Cerebellar cortex (tissue), 1 donor: ENCODE measurements at places on chromosomes 3 and 15.

- no peak for DNase-seq
Observed at GRCh38 chr3:165903885-165904630, 66.8 kb upstream of the BCHE start.

- no peak for DNase-seq
Observed at GRCh38 chr3:182629521-182629920, 163.8 kb upstream of the ATP11B start.

DNA sequence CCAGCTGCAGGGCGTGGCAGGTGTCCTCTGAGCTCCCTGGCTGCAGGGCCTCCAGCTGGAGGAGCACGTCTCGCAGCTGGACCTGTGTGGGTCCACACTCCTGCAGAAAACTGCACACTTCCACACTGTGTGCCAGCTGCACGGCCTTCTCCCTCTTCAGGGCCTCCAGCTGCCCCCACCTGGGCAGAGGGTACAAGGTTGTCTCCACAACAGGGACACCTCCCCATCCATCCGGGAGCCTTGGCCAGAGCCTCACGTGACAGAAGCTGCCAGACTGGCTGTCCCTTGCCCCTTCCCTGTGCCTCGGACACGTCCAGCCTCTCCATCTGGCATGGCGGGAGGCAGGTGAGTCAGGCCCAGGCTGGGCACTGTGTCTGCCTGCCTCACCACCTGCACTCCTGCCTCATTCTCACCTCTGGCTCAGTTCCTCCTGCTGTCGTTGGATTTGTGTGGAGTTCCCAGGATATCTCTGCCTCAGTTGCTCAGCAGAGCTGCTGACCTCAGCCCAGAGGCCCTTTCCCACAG is 14.5 kb downstream of the SPTBN5 start:
- DNase-seq = peak; percentile 63

- DNase-seq = no peak
Observed at GRCh38 chr15:92553317-92553716, 102.3 kb downstream of the FAM174B start.

DNA sequence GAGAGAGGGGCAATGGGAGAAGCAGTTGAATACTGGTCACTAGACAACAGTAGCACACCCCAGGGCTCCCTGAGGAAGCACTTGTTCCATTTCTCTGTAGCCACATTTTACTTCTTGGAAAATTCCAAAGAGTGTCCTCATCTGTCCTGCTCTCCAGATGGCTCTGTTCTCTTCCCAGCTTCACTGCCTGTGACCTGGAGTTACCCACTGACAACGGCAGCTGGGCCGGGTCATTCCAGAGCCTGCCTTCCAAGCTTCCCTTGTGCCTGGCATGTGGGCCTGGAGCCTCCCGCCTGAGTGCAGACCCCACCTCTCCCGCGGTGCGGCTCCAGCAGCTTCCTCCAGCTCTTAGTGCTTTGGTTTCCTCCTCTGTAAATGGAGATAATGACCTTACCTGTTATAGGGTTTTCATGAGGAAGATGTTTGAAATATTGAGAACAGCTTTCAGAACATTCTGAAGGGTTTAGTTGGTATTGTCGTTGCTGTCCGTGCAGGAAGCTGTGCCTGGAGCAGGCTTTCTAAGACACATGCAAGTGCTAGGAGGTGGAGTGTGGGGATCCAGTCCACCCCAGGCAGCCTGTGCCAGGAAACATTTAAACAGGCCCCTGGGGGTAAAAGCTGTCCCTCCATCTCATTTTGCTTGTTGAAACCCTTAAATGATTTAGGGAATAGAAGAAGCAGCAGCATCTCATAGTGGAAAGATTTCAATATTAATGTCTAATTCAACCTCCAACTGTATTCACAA is 24.8 kb downstream of the EFCC1 start:
- DNase-seq = peak; percentile 64

DNA sequence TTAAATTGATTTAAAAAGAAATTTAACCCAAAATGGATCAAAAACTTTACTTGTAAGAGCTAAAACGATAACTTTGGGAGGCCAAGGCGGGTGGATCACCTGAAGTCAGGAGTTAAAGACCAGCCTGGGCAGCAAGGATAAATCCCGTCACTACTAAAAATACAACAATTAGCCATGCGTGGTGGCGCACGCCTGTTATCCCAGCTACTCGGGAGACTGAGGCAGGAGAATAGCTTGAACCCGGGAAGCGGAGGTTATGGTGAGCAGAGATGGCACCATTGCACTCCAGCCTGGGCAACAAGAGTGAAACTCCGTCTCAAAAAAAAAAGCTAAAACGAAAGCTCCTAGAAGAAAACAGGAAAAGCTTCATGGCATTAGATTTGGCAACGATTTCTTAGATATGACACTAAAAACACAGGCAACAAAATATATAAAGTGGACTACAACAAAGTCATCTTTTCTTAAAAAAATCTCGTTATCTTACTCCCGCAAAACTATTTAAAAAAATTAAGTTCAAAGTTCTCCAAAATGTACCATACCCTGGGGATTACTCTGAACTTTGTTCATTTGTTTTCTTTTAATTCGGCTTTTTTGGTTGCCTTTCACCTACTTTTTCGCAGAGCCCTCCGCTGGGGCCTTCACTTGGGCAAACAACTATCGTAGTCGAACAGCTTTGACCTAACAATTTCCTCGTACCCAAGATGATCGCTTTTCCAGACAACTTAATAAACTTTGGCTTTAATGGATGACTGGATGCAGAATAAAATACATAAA is 2.9 kb downstream of the HDDC3 start:
- DNase-seq = no peak

- DNase-seq = no peak
Observed at GRCh38 chr3:196650740-196651311, 11.3 kb downstream of the NRROS start.

DNA sequence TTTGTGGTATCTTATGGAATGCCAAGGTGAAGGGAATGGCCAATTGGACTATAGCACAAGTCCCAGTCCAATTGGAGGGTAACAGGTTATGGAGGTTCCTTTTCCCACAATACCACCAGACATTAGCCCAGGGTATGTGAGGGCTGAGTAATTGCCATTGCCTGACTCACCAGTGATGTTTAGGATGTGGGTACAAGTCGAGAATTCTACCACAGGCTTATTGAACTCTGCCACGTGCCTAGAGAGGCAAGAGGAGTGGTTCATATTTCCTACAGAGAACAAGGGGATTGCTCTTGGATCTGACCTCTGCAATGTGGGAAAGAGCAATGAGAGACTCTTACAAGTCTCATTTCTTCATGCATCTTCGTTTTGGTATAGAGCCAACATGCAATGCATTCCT is 85.0 kb upstream of the XCR1 start:
- DNase-seq = peak; percentile 40

DNA sequence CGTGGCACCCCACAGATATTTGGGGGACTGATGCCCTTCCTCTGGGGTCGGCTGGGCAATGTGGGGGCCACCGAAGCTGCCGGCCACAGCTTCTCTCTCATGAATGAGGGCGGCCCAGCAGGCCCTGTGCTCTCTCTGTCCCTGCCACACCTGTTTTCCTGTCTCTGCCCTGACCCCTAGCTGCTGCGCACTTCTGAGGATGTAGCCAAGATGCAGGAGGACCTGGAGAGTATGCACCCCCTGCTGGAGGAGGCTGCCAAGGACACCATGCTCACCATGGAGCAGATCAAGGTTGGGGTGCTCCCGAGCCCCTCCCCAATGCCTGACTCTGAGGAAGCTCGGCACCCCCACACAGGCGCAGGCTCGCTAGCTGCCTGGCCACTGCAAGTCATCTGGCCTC is 59.7 kb downstream of the SEMA3G start:
- DNase-seq = peak; percentile 54
